ENCODE measurements at places on chromosomes 7 and 10.

DNA sequence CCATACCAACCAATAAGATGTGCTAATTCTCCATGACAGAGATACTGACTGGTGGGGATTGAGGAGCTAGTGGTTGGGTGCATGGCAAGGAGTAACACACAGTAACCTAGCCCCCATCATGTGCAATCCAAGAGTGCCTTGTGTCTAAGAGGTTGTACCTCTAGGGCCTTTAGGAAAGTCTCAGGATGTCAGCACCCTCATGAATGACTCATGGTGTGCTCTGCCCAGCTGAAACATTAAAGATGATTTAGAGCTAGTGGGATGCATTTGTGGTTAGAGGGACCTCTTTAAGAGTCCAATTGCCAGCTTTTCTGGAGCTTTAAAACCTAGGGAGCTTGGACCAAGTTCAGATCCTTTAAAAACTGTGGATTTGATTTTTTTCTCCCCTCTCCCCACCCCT lies 181.1 kb downstream of the HERPUD2 start:
- DNase-seq = no peak

- DNase-seq = no peak
These were observed 5.6 kb downstream of the OGA start for GRCh38 chr10:101812606-101813005.

- no peak for DNase-seq
These were observed 60.0 kb downstream of the ICA1 start for GRCh38 chr7:8201846-8202441.

DNA sequence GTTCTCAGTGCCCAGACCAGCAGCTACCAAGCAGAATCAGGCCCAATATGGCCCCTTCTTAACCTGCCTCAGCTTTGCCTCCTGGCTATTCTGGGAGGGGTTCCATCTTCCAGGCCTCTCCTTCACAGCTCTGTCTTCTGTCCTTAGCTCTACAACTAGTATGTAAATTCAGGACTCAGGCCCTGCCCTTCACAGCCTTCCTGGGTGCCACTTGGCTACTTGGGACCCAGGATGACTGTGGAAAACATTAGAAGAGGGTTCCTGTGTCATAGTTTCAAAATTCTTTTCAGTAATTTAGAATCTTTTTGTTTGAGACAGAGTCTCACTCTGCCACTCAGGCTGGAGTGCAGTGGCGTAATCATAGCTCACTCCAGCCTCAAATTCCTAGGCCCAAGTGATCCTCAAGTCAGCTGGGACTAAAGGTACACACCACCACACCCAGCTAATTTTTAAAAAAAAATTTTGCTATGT lies 33.2 kb upstream of the PAPSS2 start:
- DNase-seq = no peak

GRCh38 chr7:4069268-4070095 lies 612.6 kb upstream of the FOXK1 start:
- DNase-seq = no peak

- no peak for DNase-seq
These were observed 126.7 kb downstream of the ARL4A start for GRCh38 chr7:12814107-12814506.

DNA sequence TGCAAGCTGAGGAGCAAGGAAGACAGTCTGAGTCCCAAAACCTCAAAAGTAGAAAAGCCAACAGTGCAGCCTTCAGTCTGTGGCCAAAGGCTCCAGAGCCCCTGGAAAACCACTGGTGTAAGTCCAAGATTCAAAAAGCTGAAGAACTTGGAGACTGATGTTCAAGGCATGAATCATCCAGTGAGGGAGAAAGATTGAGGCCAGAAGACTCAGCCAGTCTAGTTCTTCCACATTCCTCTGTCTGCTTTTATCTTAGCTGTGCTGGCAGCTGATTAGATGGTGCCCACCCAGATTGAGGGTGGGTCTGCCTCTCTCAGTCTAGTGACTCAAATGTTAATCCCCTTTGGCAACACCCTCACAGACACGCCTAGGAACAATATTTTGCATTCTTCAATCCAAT lies 20.1 kb upstream of the MDFIC start:
- DNase-seq = no peak

GRCh38 chr10:24115403-24115802 lies 93.5 kb upstream of the KIAA1217 start:
- no peak for DNase-seq

DNA sequence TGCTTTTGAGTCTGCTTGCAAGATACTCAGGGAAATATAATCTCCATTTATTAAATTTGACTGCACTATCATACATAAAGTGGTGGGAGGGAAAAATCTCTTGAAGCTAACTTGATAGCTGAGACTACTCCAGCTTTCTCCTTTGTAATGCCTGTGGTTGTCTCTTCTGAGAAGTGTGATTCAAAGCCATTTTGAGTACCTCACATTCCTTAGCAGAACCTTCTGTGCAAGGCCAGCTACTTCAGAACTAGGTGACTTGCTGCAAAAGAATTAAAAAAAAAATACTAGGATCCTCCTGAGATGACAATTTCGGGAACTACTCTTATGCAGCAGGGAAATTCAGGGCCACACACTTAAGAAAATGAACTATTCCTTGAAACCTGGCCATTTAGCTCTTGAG lies 294.8 kb downstream of the MDFIC start:
- DNase-seq = no peak

DNA sequence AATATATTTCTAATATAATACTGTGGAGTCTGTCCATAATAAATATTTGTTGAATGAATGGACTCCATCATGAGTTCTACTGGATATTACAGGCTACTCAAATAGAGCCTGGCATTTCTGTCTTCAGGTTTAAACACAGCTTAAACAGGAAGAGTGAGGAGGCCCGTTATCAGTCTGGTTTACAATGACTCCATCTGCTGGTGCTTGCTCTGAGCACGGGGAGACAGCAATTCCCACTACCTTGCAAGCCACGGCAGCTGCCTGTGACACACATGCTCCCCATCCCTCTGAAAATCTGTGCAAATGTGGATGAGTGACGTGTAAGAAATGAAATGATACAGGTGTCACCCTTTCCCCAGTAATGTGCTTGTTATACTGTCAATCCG lies 293.5 kb upstream of the IMMP2L start:
- DNase-seq = no peak

DNA sequence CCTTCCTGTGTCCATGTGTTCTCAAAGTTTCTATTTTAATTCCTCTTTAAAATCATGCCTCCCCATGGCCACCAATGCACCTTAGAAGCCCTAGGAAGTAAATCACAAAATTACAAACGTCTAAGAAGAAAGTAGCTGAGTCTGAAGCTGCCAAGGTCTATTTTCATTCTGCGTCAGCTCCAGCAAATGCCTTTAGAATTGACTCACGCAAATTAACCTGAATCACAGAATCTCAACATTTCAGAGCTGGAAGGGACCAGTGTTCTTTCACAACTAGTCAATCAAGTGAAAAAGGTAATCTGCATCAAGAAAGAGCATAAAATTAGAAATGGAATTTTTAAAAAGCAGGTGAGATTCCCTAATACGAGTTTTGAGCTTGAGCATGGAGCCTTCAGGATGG lies 1017.6 kb downstream of the SORCS3 start:
- no peak for DNase-seq

- no peak for DNase-seq
These were observed 37.4 kb upstream of the PDGFA start for GRCh38 chr7:556837-557557.

GRCh38 chr7:133095119-133095671 lies 13.3 kb upstream of the CHCHD3 start:
- no peak for DNase-seq

- no peak for DNase-seq
These were observed 31.9 kb downstream of the PCBD1 start for GRCh38 chr10:70856454-70856853.

DNA sequence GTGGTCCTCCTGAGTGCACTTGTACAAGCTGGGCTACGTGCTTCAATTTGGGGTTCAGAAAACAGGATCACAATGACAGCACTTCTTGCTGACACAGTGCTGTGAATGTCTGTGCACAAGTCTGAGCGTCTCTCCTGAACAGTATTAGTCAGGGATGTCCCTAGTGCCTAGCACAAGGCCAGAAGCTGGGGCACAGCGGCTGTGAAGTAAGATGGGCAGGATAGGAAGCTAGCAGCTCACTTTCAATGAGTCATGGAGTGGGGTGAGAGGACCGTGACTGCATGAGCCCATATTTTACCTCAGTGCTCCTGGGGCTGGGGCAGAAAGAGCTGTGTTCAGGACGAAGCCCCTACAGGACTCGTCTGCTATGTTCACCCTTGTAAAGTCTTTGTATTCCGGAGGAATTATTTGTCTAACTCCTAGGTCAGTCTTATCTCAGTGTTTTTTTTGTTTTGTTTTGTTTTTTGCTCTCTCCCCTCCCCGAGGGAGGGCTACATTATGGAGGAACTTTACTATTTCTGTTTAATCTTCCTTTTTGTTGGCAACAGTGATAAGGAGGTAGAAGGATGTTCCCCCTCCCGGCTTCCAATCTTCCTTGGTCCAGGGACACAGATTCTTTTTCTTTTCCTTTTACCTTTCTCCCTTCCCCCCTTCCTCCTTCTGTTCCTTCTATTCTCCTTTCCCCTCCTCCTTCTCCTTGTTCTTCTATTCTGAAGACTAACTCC lies 2.8 kb upstream of the LRMDA start:
- no peak for DNase-seq

DNA sequence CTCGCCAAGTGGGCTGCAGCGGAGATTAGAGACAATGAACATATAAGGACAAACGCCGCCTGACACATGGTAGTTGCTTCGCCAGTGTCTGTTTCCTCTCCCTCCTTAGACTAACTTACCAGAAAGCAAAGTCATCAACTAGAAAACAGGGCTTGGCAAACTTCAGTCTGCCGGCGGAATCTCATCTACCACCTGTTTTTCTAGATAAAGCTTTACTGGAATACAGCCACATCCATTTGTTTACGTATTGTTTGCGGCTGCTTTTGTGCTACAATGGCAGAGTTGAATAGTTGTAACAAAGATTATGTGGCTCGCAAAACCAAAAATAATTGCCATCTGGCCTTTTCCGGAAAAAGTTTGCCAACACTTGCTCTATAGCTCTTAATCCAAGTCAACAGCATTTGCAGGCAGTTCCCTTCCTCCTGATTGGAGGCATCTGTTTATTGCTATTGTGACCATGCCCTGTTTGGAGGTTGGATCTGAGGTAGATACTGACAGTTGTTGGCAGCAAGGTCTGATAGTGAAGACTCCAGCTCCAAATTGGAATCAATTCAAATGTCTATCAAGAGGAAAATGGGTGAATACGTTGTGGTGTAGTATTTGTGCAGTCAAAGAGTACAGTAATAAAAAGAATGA lies 260.6 kb downstream of the POU6F2 start:
- DNase-seq = no peak

GRCh38 chr10:91556691-91557566 lies 75.9 kb downstream of the PPP1R3C start:
- DNase-seq = no peak

DNA sequence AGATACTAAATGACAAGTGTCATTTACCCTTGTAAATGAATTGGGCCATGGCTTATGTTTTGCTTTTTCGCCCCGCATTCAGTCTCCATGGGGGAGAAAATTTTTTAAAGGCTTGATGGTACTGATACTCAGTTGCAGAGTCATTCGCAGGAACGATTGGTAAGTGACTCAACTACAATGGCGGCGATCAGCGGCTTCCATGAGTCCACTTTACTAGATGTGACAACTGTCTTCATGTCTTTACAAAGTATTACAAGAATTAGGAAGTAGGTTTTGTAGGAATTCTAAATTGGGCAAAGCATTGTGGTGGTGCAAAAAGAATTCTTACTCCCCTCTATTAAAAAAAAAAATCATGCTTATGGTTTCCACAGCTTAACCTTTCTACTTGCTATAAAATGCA lies 108.8 kb upstream of the ZEB1 start:
- DNase-seq = no peak

GRCh38 chr10:89241486-89242344 lies 9.9 kb downstream of the LIPA start:
- DNase-seq = no peak

DNA sequence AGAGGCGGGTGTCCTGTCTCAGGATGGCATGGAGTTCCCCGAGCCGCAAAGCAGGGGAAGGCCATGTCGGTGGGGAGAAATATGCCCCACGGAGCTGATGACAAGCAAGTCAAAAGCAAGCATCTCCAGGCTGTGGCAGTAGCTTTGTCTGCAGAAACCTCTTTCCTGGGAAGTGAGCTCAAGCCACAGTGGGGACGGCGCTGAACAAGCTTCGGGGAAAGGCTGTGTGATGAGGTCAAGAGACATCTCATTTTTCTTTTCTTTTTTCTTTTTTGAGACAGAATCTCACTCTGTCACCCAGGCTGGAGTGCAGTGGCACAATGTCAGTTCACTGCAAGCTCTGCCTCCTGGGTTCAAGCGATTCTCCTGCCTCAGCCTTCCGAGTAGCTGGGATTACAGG lies 62.6 kb downstream of the ELFN1 start:
- no peak for DNase-seq

DNA sequence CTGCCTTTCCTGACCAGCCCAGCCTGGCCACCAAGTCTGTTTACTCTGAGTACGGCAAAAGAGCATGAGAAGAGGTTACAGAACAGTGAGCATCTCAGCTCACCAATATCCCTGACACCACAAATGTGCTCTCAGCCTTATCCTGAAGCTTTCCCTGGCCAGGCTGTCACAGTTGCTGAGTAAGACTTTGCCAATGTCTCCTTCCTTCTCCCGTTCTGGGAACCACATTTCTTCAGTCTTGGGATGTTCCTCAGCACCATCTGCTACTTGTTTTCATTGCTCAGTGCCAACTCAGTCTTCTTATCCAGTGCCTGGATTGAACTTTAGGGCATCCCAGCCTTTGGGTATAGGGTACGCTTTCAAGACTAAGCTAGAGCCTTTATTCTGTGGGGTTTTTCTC lies 7.1 kb upstream of the KCNIP2 start:
- no peak for DNase-seq

DNA sequence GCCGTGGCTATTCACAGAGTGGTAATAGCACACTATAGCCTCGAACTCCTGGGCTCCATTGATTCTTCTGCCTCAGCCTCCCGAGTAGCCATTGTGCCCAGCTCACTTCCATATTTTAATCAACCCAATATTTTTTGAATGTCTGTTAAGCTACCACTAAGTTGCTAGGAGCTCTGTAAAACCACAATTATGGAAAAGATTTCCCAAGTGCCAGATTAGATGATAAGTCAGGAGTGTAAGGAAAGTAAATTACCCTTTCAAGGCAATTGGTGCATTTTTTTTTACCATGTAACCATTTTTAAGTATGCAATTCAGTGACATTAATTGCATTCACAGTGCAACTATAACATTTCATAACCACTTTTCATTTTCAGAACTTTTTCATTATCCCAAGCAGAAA lies 87.5 kb upstream of the GATAD1 start:
- DNase-seq = no peak

- no peak for DNase-seq
These were observed 47.1 kb upstream of the PDCD4 start for GRCh38 chr10:110824660-110825059.

- DNase-seq = no peak
These were observed 1.7 kb downstream of the PGAM1 start for GRCh38 chr10:97427571-97428179.

- no peak for DNase-seq
These were observed 48.3 kb upstream of the CDC14C start for GRCh38 chr7:48876087-48876486.

GRCh38 chr7:127287133-127287532 lies 34.4 kb upstream of the GRM8 start:
- DNase-seq = no peak

- no peak for DNase-seq
These were observed 13.2 kb upstream of the PRKCQ start for GRCh38 chr10:6593241-6593671.

Measured in activated CD8-positive, alpha-beta memory T cell treated with anti-CD3 and anti-CD28 coated beads for 1 hour (primary cell).